ENCODE measurements at places on chromosomes 12 and 14.

DNA sequence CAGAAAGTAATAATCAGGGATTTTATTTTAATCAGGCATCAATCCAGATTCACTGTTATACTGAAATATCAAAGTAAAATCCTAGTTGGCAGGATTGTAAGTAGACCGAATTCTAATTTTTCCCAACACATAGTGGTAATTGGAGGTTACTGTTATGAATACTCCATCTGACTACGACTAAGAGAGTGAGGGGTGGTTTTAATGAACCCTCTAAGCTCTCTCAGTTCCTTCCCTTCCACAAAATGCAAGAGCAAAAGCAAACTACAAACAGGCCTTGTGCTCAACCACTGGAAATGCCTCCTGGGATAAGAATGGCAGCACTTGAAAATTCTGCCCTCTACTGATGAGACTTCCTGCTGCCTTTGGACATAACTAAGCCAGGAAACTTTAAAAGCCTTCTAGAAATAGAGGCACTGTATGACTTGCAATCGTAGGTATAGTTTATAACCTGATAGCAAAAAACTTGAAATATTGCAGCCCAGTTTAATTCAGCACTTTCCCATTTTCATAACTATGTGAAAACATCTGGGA, 184.8 kb downstream of the SLC16A7 start:
- no peak for DNase-seq

GRCh38 chr14:99028521-99028920, 243.5 kb downstream of the BCL11B start:
- DNase-seq = no peak

DNA sequence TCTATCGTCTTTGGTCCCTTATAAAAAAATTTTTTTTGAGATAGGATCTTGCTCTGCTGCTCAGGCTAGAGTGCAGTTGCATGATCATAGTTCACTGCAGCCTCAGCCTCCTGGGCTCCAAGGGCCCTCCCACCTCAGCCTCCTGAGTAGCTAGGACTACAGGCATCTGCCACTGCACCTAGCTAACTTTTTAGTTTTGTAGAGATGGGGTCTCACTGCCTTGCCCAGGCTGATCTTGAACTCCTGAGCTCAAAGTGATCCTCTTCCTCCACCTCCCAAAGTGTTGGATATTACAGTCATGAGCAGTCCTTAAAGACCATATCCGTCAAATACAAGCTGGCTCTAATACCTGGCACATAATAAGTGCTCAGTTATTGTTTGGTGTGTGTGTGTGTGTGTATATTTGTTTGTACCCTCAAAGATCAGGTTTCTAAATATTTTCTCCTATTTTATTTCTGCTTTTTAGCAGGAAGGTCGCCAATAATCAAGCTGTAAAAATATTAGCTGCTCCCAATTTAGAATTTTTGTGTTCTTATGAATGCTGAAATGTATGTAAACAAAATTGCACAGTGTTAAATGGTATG, 30.5 kb downstream of the SRGAP1 start:
- DNase-seq = no peak

GRCh38 chr14:104885973-104886689, 21.1 kb downstream of the CEP170B start:
- DNase-seq = peak; percentile 25

DNA sequence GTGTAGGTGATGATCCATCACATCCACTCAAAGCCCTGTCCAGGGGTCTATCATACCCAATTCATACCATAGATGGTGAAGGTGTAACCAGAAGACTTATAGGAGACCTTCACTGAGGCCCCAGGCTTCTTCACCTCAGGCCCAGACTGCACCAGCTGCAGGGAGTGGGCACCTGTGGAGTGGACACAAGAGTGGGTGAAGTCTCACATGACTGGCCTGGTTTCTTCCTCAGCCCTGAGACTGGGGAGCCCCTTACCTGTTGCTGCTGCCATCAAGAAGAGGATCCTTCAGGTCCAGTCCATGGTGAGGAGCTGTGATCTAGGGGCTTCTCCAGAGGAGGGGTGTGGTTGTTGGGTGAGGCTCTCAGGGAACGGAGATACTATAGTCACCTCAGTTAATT, 851.0 kb downstream of the TMEM121 start:
- no peak for DNase-seq

DNA sequence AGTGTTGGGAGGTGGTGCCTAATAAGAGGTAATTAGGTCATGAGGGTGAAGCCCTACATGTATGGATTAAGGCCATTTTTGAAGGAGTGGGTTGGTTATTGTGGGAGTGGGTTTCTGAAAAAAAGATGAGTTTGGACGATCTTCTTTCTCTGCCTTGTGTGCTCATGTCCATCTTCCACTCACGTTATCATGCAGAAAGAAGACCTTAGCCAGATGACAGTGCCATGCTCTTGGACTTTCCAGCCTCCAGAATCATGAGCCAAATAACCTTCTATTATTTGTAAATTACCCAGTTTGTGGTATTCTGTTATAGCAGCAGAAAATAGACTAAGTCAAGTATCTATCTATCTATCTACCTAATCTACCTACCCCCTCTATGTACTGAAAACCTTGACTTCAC, 71.9 kb downstream of the SDR9C7 start:
- no peak for DNase-seq

Data from right hindlimb (tissue), 1 donor.